ENCODE measurements at places on chromosomes 7 and 10. TPM values are rescaled to one million over a fixed set of nuclear protein-coding genes. Genes with fewer than 3 reads are reported as not detected.

GRCh38 chr7:123872908-123873307, 27.9 kb downstream of the HYAL4 start:
- no peak for DNase-seq

Gene ASCC1
- 23.0 TPM for total RNA-seq

- no peak for DNase-seq
Measured at GRCh38 chr10:63072951-63073350, 60.2 kb upstream of the NRBF2 start.

DNA sequence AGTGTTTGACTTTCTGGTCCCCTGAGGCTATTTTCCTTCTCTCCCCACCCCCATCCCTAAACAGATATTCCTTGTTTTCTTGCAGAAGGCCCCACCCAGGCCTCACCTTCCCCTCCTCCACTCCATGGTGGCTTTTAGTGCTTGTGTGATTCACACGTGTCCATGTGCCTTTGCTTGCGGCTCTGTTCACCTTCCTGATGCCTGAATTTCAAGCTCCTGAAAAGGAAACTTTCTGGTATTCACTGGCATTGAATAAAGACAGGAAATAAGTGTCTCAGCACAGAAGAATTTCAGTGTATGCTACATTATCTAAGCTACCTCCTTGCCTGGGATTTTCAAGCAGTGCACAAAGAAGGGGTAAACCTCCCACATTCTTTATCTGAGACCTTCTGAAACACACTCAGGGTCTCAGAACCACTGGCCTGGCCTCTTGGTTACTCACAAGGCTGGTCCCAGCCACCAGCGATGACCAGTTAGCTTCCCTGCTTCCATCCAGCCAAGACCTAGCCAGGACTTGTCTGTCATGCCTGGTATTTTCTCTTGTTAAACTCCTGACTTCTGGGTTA, 17.2 kb upstream of the UBE2H start:
- DNase-seq: no peak

DNA sequence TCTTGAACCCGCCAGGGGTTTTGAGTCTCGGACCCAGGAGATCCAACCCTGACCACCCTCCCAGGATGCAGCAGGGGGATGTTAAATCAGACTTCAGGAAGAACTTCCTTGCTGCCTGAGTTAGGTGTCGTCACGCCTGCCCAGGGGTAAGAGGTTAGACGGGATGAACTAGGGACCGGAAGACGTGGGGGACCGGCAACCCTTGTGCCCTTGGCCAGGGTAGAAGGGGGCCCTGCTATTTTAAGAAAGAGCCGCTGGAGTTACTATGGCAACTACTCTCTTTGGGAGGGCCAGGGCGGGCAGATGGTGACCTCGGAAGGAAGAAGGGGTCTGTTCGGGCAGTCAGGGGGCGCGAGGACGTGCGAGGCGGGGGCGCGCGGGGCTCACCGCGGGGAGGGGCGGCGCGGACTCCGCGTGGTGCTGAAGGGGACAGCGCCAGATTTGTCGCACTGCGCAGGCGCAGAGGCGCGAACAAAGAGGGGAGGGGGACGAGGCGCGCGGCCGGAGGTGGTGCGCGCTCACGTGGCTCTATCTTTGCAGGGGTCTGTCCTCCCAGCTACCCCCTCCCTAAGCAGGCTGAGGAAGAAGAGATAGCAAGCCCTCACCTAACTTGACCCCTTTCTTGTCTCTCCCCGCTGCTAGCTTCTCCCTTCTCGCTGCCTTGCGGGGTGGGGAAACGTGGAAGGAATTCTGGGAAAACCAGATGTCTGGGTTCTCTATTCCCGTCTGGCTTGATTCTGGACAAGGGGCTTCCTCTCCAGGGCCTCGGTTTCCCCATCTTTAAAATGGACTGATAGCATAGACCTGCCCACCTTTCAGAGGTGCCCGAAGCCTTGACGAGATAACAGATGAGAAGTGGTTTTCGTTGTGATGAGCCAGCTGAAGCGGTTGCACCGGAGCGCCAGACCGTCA, 940 bp upstream of the PSD start:
- DNase-seq: no peak

GRCh38 chr7:98209166-98209920, 1.9 kb upstream of the BHLHA15 start:
- no peak for DNase-seq

Gene ANKRD22
- 14.9 TPM for total RNA-seq

DNA sequence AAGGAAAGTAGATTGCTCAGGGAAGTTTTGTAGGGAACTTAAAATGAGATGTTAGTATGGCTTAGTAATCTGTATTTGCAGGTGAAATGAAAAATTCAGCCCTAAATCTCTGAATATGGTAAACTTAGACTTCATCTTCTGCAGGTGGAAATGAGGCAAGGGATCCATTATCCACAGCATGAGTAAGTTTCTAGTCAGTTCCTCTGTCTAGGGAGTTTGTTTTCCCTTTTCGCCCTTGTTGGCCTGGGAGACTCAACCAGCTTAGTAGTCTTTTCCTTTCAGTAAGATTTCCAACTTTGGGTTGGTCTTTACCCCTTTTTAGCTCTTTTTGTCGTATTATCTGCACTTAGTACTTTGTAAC, 65.6 kb downstream of the ZEB1 start:
- no peak for DNase-seq

Gene HTRA1
- 185 TPM for total RNA-seq

Gene GNAT3
- total RNA-seq: not detected

- no peak for DNase-seq
Measured at GRCh38 chr7:6330657-6331056, 58.2 kb upstream of the CYTH3 start.

DNA sequence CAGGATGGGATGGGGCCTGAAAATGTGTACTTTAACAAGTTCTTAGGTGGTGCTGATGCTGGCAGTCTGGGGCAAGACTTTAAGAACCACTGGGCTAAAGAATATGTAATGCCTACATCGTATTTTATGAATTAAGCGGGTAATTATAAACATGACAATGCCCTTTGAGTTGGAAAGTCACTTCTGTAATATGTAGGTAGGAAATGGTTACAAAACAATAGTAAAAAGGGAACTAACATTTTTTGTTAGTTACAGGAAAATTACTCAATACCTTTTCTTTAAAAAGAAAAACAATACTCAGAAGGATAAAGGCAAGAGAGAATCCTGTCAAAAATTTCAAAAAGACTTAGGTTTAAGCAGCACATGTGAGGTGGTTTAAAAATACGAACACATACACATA, 48.3 kb upstream of the STEAP4 start:
- no peak for DNase-seq

- no peak for DNase-seq
Measured at GRCh38 chr7:110564246-110564645, 526.7 kb upstream of the LRRN3 start.

GRCh38 chr10:100866575-100867098, 46.1 kb upstream of the SLF2 start:
- no peak for DNase-seq

Gene LIPF
- 0.10 TPM for total RNA-seq

Gene FGL2
- 29.5 TPM for total RNA-seq

Gene MMP21
- total RNA-seq: 0.20 TPM

DNA sequence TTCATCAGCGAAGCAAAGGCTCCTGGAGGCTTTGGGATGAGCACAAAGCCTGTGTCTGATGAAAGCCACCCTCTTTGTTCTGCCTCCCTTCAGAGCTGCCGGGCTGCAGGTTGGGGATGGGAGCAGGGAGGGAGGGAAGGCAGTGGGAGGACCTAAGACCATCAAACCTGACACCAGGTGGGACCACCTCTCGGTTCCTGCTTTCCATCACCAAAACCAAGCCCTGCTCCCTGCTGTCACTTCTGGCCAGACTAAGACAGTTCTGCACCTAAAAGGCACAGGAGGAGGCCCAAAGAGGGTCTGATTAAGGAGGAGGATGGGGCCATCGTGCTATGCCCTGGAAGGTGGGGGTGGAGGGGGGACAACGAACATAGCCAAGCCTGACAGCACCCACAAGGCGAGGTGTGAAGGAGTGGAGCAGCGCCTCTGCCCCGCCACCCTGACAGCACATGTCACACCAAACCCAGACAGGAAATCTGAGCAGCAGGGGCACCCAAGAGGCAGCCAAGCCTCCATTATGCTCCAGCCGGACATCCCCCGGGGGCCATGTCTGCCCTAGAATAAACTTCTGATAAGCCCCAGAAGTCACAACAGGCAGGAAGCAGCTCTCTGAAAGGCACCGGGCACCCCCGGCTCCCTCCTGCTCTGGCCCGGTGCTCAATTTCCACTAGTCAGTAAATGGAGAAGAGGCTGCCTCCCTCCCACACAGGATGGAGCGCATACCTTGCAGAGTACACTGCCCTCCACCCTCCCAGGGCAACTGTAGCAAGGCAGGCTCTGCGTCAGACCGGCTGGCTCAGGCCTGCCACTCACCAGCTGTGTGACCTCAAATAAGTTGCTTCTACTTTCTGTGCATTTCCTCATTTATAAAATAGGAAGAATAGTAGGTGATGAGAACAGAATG, 48.9 kb downstream of the DLG5 start:
- DNase-seq: no peak

Gene RPEL1
- total RNA-seq: not detected

Gene WDFY4
- total RNA-seq: 4.3 TPM

- no peak for DNase-seq
Measured at GRCh38 chr7:12403287-12404181, at the start of gene VWDE. VWDE (minus strand) TSS chr7:12403865; CDS start chr7:12403716, 149 bp downstream.

Gene GSTO2
- 6.3 TPM for total RNA-seq

DNA sequence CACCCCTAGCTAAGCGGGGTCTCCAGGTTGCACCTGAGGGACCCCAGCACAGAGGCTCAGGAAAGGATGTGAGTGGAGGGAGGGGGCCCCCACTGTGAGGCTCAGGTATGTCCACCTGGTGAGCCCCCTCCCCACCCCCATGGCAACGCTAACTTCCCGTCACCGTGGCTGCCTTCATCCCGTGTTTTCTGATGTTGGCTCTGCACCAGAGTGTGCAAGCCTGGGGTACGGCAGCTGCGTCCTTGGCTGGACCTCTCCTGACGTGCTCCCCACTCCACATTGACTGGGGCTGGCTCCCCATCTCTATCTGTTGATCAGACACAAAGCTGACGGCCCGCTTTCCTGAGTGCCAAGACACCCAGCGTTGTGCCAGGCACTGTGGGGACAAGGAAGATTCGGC, 136.7 kb downstream of the ACTR3B start:
- no peak for DNase-seq

DNA sequence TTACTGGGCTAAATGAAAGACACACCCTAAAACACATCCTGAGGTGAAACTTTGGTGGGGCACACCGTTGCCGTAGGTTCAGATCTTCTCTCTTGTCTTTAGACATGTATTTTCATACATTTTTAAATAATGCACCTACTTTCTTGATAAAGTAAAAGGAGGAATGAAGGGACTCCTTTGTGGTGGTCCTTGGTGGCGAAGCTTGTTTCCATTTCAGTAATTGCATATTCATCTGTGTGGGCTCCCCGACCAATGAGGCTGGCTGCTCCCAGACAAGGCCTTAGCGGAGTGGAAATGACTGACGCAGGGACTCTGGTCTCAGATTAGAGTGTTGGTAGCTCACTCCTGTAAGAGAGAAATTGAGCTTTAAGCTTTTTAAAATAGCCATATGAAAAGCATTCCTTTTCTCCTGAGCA, 815 bp downstream of the CCSER2 start:
- DNase-seq: no peak

Gene NEUROD6
- 0.30 TPM for total RNA-seq

Gene DDX50
- 41.7 TPM for total RNA-seq

Gene FGFR2
- 141 TPM for total RNA-seq

DNA sequence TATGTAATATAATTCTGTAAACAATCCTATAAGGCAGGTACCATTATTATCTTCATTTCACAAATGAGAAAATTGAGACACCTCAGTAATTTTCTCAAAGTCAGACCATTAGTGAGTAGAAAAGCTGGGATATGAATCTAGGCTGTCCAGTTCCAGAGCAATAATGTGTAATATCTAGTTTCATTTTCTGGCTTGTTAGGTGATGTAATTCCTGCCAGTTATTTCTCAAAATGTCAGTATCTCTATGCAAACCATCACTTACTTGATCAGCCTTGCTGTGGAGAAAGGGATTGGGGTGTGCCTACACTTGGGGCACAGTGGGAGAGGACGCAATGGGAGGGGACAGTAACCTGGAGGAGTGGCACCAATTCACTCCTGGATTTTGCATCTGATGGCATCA, 157.5 kb downstream of the LYZL1 start:
- no peak for DNase-seq

Gene CPN1
- total RNA-seq: not detected

DNA sequence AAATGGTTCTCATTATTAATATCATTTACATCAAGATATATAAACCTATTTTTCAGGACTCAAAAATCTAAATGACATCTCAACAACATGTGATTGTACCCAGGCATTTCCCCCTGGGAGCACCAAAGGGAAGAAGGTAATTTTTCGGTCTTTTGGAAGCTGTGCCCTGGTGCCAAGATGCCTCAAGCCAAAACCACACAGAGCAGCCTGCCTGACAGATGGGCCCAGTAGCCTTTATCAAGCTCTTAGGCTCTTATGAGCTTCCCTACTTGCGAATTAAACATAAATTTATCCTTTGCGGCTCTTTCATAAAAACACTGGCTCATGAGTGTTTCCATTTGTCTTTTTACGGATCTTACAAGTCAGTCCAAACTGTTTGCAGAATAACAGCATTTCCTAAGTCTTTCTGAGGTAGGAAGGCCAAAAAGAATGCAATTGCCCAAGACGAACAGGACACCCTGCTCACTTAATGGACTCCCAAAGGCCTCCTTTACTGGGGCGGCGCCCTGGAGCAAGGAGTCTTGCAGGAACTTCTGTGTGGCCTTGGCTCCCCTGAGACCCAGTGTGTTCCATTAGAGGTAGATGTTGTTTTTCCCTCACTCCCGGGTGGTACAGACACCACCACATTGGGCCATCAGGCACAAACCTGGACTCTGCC, 4.1 kb upstream of the RASSF4 start:
- no peak for DNase-seq
